Stimulated activated CD4-positive, alpha-beta T cell treated with anti-CD3 and anti-CD28 coated beads, Interleukin-1b, Interleukin-23, amount 100 ng/mL, for 1 hour (primary cell): ENCODE measurements at places on chromosomes 12 and 14.

DNA sequence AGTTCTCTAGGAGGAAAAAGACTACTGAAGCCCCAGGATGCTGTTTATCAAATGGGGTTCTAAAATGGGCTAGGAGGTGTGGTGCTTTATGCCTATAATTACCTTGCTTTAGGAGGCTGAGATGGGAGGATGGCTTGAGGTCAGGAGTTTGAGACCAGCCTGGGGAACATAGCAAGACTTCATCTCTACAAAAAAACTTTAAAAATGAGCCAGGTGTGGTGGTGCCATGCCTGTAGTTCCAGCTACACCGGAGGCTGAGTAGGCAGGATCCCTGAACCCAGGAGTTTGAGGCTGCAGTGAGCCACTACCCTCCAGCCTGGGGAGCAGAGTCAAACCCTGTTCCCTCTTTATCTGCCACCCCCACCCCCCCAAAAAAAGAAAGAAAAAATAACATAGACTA, 23.3 kb upstream of the SLC2A3 start:
- DNase-seq: no peak

DNA sequence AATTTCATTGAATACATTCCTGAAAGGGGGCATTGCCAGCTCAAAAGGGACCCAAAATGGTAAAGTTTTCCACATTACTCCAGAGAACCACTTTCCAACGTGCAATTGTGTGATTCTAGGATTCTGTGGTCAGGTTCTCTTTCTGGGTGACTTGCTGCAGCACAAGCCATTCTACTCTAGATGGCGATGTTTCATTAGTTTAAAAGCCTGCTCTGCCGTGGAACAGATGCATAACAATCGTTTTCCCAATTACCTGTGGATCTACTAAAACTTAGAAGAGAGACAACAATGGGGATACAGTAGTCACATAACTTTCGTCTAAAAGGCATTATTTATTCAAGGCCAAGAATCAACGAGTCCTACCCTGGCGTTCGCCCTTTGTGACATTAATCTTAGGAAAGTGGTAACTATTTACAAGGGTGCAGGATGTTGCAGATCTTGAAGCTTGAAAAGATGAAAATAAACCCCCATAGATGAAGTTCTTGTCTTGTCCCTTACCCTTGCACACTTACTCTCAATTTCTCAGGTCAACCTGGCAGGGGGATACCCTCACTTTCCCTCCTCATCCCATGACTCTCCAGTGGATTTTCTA, 400.9 kb downstream of the SNAPC1 start:
- no peak for DNase-seq

DNA sequence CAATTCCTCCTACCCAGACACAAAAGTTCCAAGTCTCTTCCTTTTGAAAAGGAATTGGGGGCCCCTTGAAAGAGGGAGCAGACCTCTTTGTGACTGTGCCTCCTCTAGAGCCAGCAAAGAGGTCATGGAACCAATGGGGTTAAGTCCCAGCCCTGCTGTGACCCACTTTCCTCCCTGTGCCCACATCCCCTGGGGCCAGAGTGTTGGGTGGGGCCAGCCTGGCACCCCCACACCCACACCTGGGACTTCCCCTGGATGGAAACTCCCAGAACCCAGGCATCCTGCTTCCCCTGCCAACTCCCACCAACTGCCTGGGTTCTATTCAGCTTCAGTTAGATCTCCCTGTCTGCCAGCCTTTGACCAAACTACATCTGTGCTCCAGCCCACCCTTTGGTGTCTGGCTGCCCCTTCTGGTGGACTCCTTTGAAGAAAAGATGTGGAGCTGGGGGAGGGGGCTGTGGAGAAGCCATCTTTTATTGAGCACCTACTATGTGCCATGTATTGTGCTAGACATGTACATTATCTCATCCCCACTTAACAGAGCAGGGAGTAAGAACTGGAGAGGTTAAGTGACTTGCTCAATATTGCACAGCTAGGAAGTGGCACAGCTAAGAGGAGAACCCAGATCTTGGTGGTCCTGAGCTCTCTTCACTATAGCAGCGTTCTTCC, 4.6 kb upstream of the RARG start:
- no peak for DNase-seq

- no peak for DNase-seq
These were observed 24.8 kb upstream of the EML1 start for GRCh38 chr14:99768381-99768780.

- no peak for DNase-seq
These were observed 140.0 kb downstream of the DPF3 start for GRCh38 chr14:72753879-72754400.

- DNase-seq: no peak
These were observed 230.2 kb downstream of the SLC2A13 start for GRCh38 chr12:39875721-39876120.

GRCh38 chr14:57485635-57486034, 8.0 kb downstream of the CCDC198 start:
- DNase-seq: no peak

DNA sequence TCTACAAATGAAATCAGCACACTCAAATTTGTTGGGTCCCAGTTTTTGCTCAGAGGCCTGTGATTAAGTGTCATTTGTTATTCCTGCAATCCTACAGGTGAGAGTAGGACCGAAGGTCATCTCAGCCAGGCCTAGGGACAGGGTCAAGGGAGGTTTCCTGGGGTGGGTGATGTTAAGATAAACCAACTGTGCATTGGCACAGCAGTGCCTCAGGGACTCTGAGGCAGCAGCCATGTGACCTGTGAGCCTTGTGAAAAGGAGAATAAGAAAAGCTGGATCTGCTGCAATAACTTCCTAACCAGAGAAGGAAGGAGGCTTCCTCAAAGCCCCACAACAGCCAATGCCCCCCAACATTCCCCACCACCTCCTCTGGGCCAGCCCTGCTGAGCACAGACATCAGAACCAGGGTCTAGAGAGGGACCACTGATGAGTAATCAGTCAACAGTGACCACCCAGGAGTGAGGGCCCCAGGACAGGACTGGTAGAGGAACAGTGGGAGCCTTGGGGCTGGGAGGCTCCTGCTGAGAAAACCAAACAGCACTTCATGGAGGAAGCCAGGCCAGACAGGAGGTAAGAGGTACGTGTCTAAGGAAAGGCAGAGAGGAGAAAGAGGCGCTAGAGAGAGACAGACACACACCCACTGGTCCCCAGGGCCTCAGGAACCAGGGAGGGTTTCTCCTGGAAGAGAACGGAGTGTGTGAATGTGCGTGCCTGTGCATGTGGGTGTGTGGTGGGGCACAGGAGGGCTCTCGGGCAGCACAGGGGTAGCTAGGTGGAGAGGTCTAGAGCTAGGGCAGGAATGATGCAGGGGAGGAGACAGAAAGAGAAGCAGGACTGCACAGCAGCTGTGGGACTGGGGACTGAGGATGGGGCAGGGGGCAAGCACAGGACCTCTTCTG, 82.4 kb downstream of the ITPK1 start:
- no peak for DNase-seq

DNA sequence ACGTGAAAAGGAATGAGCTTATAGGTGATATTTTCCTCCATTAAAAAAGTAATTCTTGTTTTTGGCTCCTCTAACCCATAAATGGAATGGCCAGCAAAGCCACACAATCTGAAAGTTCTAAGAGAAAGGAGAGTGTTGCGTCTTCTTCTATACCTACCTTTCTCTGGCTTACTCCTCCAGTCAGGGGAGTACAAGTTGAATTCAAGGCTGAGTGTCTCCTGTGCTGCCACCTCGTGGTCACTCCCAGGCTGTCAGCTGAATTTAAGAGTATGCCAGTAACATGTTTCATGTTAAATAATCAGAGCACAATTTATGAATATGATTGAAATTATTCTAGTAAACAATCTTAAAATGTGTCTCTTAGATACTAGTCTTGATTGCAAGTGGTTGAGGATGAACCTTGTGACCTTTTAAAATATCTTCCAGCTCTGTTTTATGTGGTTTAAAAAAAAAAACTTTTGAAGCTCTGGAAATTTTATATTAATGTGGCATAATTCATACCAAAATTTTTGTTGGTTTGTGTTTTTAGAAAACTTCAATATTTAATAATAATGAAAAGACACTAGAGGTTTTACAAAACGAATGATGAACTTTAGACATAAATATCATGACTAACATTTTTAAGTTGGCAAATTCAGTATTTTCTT, 31.7 kb downstream of the PTHLH start:
- peak; percentile 59 for DNase-seq

DNA sequence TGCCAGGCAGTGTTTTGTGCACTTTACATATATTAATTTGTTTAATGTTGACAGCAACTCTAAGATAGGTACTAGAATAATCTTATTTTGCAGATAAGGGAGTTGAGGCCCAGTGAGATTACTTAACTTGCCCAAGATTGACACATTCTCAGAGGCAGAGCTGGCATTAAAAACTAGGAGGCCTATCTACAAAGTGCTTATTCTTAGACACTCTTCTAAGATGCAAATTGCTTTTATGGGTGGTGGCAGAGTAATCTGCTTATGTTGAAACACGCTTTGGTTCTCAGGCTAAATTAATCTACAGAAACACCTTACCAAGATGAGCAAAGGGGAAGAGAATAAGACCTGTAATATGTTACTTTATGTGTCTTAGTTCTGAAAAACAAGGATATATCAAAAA, 7.2 kb downstream of the MGP start:
- no peak for DNase-seq

- no peak for DNase-seq
These were observed 490.7 kb downstream of the EGLN3 start for GRCh38 chr14:33460164-33460563.

DNA sequence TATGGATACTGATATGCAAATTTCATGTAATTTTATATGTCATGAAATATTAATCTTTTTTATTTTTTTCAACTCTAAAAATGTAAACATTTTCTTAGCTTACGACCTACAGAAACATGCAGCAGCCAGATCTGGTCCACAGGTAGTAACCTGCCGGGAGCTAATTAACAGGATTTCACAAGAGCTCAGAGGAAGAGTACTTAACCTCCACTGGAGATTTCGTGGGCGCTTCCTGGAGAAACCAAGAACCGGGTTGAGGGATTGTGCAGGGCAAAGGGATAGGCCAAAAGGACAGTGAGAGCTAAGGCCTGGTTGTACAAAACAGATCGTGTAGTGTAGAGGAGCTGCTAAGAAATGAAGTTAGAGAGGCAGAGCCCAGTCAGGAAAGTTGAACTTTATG, 315.7 kb downstream of the PAWR start:
- no peak for DNase-seq

- DNase-seq: no peak
These were observed 15.2 kb upstream of the LUM start for GRCh38 chr12:91126516-91126915.

DNA sequence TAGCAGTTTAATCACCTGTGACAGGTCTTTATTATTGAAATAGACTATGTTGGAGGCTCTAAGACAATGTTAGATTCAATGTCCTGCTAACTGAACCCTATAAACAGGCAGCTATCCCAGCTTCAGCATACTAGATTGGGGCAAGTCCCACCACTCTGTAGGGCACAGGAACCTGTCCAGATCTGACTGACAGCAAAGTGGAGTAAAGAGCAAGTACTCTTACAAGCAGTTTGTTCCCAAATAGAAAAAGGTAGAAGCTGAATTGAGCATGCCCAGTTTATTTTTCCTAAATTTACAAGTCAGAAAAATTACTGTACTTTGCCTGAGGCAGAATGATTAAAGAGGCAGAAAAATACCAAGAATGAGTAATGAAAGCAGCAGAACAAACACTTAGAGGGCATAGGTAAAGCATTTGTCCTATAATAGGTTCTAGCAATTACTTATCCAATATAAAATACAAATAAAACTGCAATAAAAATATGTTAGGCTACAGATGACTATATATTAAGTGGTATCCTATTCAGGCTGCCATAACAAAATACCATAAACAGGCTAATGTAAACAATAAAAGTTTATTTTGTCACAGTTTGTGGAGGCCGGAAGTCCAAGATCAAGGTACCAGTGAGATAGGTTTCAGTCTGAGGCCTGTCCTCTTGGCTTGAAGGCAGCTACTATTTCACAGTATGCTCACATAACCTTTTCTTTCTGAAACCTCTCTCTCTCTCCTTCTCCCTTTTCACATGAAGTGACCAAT, 868.2 kb downstream of the C12orf50 start:
- no peak for DNase-seq

DNA sequence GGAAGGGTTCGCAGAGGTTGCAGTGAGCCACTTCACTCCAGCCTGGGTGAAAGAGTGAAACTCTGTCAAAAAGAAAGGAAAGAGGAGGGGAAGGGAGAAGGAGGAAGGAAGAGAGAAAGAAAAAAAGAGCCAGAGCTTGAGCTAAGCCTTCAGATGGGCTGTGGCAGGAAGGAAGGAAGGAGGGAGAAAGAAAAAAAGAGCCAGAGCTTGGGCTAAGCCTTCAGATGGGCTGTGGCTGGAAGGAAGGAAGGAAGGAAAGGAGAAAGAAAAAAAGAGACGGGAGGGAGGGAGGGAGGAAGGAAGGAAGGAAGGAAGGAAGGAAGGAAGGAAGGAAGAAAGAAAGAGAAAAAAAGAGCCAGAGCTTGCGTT, 13.6 kb upstream of the ANKRD9 start:
- DNase-seq: no peak

- DNase-seq: no peak
These were observed 140.8 kb downstream of the DUSP6 start for GRCh38 chr12:89211456-89211855.

GRCh38 chr14:32404784-32405573, 75.9 kb downstream of the AKAP6 start:
- no peak for DNase-seq

GRCh38 chr12:17595111-17595510, 494.9 kb downstream of the RERGL start:
- DNase-seq: no peak

DNA sequence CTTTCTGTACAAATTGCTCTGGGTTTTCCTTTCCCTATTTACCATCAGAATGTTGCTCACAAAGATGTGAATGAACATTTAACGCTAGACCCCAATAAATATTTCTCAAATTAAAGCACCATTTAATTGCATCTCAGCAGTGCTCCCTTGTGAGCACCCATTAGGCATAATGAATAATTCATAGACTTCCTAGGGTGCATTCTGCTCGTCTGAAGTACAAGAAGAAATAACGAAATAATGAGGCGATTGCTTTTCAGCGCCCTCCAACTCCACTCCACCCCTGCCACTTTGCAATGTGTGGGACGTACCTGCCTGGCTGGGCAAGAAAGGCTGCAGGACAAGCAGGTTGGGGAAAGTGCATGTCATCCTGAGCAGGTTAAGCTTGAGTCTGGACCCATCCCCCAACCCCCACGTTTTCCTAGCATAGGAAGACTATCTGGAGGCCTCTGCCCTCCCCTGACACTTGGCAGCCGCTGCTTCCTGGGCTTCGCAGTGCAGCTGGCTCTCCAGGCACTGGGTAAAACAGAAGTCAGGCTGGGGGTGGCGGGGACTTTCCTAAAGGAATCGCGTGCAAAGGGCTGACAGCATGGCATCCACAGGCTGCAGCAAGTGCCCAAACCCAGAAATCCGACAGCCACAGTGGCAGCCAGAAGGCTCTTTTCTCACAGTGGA, 253.7 kb downstream of the DUSP6 start:
- no peak for DNase-seq
